ENCODE measurements at places on chromosomes 2 and 18. TPM values are rescaled to one million over a fixed set of nuclear protein-coding genes. Genes with fewer than 3 reads are reported as not detected.

The PTPN4 gene
- 9.6 TPM for total RNA-seq

The CAMKMT gene
- 12.4 TPM for total RNA-seq

The NT5C1B gene
- total RNA-seq: not detected

The ANTXR1 gene
- total RNA-seq: 11.2 TPM

The SLC5A7 gene
- not detected for total RNA-seq

The MC2R gene
- total RNA-seq: not detected

The ZCCHC2 gene
- 15.3 TPM for total RNA-seq

- no peak for DNase-seq
These were observed 494.7 kb downstream of the ARHGAP15 start for GRCh38 chr2:143623909-143624260.

- no peak for DNase-seq
These were observed 65.7 kb downstream of the FMNL2 start for GRCh38 chr2:152400607-152401214.

DNA sequence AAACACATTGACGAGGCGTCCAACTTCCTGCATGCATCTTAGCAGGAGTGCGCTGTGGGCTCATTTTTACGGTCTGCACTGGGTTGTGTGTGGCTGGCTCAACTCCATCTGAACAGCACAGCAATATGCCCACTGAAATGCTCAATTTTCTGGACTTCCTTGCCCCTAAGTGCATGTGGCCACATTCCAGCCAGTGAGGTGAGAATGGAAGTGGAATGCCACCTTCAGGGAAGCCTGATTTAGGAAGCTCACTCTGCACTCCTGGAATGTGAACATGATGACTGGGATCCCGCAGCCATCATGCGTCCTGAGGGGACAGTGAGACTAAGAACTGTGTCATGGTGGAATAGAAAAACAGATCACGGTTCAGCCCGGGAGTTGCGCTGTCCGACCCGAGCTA, 76.2 kb downstream of the PSMG2 start:
- DNase-seq: no peak

GRCh38 chr2:25558262-25558661, 115.1 kb downstream of the DTNB start:
- DNase-seq: no peak

DNA sequence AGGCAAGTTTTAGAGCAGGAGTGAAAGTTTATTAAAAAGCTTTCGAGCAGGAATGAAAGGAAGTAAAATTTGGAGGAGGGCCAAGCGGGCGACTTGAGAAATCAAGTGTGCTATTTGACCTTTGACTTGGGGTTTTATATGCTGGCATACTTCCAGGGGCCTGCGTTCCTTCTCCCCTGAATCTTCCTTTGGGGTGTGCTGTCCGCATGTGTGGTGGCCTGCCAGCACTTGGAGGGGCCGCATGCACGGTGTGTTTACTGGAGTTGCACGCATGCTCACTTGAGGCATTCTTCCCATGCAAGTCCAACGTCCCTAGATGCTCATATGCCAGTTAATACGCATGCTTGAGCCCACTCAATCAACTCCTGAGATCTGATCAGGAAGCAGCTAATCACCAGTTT, 78.3 kb upstream of the MAP4K4 start:
- no peak for DNase-seq

- no peak for DNase-seq
These were observed 25.4 kb downstream of the WDR75 start for GRCh38 chr2:189466656-189467055.

GRCh38 chr2:65885266-65885665, 452.9 kb upstream of the SPRED2 start:
- DNase-seq: no peak

Measured in esophagus squamous epithelium (tissue), 5 donors.